ENCODE measurements at places on chromosomes 7 and 10. TPM values are rescaled to one million over a fixed set of nuclear protein-coding genes. Genes with fewer than 3 reads are reported as not detected.
A peak's percentile ranks its signal among the peaks of the same experiment; 100 is the strongest.

Gene TDRD1
- total RNA-seq, result not detected

Gene SYT15B
- total RNA-seq, result 0.88 TPM

Gene CPA4
- total RNA-seq, result 9.4 TPM

Gene SLC25A28
- total RNA-seq, result 35.8 TPM

Gene GFRA1
- 0.56 TPM for total RNA-seq

Gene MUC12
- total RNA-seq, result 0.16 TPM

Gene ADCYAP1R1
- 0.12 TPM for total RNA-seq

Gene RBP4
- 0.60 TPM for total RNA-seq

Gene ADRB1
- 0.04 TPM for total RNA-seq

Gene OPALIN
- not detected for total RNA-seq

DNA sequence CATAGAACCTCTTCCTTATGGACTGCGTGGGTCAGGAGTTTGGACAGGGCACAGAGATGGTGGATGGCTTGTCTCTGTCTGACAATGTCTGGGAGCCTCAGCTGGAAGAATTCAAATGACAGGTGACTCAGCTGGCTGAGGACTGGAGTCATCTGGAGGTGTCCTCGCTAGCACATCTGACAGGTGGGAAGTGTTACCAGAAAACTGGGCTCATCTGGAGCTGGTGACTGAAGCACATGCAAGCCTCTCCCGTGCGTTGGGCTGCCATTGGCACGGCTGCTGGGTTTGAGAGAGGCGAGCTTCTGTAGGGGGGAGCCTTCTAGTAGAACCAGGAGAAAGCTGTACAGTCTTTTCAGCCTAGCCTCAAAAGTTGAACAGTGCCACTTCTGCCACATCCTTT, 71.0 kb downstream of the CELF2 start:
- ATAC-seq, result no peak

DNA sequence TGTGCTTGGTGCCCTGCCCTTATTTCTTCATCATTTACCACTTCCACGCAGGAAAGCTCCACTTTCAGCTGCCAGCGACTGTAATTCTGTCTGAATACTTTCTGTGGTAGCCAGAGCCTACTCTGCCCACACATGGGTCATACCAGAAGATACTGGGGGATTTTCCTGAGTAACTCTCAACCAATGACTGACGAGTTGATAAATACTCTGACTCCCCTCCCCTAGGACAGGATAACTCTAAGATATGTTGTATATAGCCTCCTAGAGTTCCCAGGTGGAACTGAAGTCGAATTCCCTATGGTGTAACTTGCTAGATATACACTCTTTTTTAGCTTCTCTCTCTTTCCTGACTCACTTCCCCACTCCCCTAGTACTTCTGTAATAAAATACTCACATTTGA, 29.8 kb downstream of the SEM1 start:
- ATAC-seq, result no peak

GRCh38 chr7:86918245-86918644, 141.2 kb downstream of the ELAPOR2 start:
- ATAC-seq, result no peak

GRCh38 chr7:21960922-21961321, 15.2 kb upstream of the CDCA7L start:
- no peak for ATAC-seq

GRCh38 chr10:114399576-114399975, 4.7 kb downstream of the AFAP1L2 start:
- no peak for ATAC-seq

DNA sequence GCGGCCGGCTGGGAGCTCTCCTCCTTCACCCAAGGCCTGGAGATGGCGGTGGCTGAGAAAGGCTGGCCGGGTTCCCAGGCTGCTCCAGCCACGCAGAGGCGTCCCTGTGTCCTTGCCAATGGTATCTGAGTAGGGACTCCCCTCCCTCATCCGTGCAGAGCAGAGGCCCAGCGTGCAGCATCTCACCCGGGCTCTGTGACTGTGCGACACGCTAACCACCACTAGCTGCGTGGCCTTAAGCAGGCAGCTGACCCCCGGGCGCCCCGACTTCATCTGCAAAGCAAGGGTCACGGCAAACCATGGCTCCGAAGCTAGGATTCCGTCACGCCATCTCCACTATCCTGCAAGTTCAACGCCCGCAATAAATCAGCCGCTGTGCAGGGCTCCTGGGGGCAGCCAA, 47.2 kb upstream of the TNRC18 start:
- no peak for ATAC-seq

DNA sequence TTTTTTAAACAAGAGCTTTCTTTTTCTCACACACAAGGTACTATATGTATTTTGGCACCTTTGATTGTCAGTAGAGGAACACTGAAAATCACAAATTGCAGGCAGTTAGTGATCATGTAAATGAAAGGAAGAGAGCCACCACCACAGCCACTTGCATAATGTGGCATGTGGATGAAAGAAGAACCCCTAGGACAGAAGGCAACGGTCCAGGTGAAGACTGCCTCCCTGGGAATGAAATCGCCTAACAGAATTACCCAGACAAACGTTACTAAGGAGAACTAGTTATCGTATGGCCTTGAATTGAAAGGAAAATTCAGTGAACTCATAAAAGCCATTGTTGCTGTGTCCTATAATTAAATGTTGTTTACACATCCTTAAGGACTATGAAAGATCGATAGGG, 41.2 kb upstream of the PTPRZ1 start:
- no peak for ATAC-seq

GRCh38 chr10:42988069-42988468, 88.8 kb upstream of the RET start:
- no peak for ATAC-seq

- no peak for ATAC-seq
These were observed 439.5 kb upstream of the NFE2L3 start for GRCh38 chr7:25712500-25712899.

- no peak for ATAC-seq
These were observed 29.7 kb downstream of the CHST12 start for GRCh38 chr7:2432910-2433712.

DNA sequence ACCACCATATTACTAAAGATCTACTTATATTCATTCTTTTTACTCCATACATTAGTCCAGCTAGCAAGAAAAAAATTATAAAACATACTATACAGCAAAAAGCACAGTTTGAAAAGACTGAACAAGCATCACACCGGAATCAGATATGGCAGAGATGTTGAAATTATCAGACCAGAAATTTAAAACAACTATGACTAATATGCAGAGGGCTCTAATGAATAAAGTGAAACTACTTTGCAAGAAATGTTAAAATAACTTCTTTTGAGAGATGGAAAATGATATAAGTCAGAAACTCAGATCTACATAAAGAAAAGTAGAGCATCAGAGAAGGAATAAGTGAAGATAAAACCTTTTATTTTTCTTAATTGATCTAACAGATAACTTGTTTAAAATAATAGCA, 50.9 kb downstream of the SGCE start:
- no peak for ATAC-seq

GRCh38 chr7:84060760-84061261, 133.8 kb downstream of the SEMA3A start:
- ATAC-seq, result no peak

GRCh38 chr10:99605351-99605750, 14.9 kb downstream of the SLC25A28 start:
- ATAC-seq, result no peak

DNA sequence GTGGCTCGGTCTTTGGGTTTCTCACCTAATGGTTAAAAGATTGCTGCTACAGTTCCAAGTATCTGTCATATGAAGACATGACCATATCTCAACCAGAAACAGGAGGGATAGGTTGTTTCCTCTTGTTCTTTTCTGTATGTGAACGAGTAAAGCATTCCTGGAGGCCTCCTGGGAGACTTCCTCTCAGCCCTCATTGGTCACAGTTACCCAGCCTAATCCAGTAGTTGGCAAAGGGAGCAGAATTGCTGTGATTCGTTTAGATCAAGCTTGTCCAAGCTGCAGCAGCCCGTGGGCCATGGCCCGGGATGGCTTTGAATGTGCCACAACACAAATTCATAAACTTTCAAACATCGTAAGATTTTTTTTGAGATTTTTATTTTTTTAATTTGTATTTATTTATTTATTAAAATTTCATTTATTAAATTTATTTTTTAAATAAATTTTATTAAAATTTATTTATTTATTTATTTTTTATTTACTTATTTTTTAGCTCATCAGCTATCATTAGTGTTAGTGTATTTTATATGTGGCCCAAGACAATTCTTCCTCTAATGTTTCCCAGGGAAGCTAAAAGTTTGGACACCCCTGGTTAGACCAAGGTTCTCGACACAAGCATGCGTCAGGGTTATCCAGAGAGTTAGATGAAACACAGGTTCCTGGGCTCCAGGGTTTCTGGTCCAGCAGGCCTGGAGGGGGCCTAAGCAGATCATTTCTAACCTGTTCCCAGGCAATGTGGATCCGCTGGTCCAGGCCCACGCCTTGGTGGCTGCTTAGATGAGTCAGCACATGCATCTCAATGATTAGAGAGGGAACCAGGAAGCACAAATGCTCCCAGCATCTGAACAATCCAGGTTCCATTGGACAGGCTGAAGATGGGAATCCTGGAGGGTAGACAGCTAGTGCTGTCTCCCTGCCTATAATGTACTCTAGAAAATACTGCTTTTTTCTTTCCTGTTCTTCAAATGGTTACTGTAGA, 25.6 kb downstream of the CDC123 start:
- ATAC-seq, result peak; percentile 91

GRCh38 chr7:105890290-105890997, 14.0 kb upstream of the ATXN7L1 start:
- no peak for ATAC-seq

DNA sequence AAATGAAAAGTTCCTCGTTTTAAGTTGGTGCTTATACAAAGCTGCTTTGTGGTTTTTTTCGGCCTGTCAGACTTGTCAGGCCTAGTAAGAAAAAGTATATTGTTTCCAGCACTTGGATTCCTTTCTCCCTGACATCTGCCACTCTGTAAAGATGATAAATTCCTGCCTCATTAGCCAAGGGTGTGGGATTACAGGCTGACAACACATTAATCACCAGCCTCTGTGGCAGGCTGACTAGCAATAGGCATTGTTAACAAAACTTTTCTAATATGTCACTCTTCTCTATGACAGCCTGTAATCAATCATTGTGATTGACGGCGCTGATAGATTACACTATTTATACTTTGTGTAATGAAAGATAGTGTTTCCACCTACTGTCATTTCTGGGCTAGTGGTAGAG, 682.5 kb downstream of the LRMDA start:
- peak; percentile 56 for ATAC-seq

- ATAC-seq, result no peak
These were observed 58.7 kb downstream of the AOC1 start for GRCh38 chr7:150910996-150911422.

DNA sequence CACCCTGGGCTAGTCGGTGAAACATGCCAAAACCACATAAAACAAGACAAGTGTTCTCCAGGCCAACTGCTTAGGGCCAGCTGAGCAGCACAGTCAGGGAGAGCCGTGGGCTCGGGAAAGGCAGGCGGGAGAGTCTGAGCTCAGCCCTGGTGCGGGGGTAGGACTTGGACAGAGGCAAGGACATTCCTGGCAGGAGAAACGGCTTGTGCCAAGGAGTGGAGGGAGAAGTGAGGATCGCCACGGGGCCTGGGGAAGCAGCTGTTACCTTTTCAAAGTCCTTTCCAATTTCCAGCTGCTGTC, 4.2 kb downstream of the ELN start:
- ATAC-seq, result peak; percentile 28

GRCh38 chr10:130631142-130632096, 495.2 kb downstream of the GLRX3 start:
- ATAC-seq, result no peak

GRCh38 chr7:84314263-84314662, 119.7 kb upstream of the SEMA3A start:
- ATAC-seq, result no peak

- no peak for ATAC-seq
These were observed 141.6 kb downstream of the DGKB start for GRCh38 chr7:14760730-14761478.

GRCh38 chr7:115410972-115411686, 489.2 kb downstream of the MDFIC start:
- no peak for ATAC-seq

DNA sequence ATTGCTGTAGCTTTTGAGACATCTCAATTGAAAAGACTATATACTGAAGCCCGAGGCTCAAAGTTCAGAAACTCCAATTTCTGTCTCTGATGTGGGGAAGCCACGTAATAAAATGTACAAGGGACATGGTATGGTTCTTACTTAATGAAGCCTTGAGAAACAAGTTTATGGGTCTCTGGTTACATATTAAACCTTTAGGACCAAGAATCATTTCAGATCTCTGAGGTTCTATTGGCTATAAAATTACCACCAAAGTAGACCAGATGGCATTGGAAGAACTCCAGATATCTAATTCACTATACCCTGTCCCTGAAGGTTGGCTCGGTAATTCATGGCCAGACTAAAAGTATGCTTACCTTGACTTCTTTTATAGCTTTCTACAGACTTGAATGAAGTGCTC, 23.7 kb downstream of the STAMBPL1 start:
- ATAC-seq, result no peak

GRCh38 chr10:74640134-74640921, 186.1 kb upstream of the KAT6B start:
- no peak for ATAC-seq
